ENCODE measurements at places on chromosomes 1 and 21.

DNA sequence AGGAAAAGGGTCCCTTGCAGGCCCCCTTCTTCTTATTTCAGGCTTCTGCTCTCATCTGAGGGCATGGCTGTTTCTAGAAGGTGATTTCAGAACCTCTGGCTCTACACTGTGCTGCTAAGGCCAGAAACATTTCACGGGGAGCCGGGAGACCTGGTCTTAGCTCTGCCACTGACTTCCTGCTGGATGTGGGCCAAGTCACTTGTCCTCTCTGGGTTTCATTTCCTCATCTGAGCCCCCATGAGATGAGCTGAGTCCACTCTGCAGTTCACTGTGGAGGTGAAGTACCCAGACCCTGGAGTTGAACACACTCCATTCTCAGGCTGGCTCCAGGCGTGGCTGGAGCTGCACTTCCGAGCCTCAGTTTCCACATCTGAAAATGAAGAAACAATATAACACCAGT is 2.1 kb downstream of the PADI1 start:
- DNase-seq, result no peak

GRCh38 chr1:81298266-81298665 is 502.5 kb upstream of the ADGRL2 start:
- no peak for DNase-seq

- DNase-seq, result no peak
Measured at GRCh38 chr1:94643819-94644218, 102.3 kb upstream of the F3 start.

- DNase-seq, result no peak
Measured at GRCh38 chr1:185787238-185787637, 53.0 kb downstream of the HMCN1 start.

GRCh38 chr1:22437573-22437972 is 14.1 kb upstream of the ZBTB40 start:
- no peak for DNase-seq

GRCh38 chr1:168921629-168922028 is 184.9 kb upstream of the ATP1B1 start:
- DNase-seq, result no peak

GRCh38 chr21:16418226-16418625 is 688.4 kb downstream of the USP25 start:
- no peak for DNase-seq

- DNase-seq, result no peak
Measured at GRCh38 chr1:234875953-234876855, 252.4 kb downstream of the TOMM20 start.

DNA sequence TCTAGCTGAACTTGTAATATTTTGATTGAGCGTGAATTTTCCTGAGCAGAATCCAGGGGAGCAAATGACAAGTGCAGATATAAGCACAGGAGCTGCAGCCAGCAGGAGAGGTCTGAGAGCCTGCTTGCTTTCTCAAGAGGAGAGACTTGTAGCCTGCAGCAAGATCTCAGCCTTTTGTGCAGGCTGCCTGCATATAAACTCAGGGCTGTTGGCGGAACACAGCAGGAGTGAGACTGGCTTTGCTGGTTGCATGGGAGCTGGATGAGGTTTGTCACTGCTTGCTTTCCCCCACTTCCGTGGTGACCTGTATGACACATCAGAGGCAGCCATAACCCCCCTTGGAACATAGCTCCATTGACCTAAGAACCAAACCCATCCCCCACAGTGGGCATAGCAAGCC is 725.4 kb upstream of the RGS18 start:
- DNase-seq, result no peak

DNA sequence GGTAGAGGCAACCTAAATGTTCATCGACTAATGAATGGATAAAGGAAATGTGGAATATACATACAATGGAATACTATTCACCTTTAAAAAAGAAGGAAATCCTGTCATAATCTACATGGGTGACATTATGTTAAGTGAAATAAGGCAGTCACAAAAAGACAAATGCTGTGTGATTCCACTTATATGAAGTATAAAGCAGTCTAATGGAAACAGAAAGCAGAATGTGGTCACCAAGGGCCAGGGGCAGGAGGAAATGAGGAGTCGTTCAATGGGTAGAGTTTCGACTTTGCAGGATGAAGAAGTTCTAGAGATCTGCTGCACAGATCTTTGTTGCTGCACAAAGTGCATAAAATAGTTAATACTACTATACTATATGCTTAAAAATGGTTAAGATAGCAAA is 7.8 kb downstream of the DIPK1A start:
- DNase-seq, result no peak

Data from omental fat pad (tissue), 4 donors.